ENCODE measurements at places on chromosomes 13 and 19.
A peak's percentile ranks its signal among the peaks of the same experiment; 100 is the strongest.

- no peak for DNase-seq
Observed at GRCh38 chr19:5074830-5075394, 106.0 kb downstream of the KDM4B start.

- DNase-seq, result peak; percentile 45
Observed at GRCh38 chr19:38263689-38264485, 486 bp upstream of the SPINT2 start.

DNA sequence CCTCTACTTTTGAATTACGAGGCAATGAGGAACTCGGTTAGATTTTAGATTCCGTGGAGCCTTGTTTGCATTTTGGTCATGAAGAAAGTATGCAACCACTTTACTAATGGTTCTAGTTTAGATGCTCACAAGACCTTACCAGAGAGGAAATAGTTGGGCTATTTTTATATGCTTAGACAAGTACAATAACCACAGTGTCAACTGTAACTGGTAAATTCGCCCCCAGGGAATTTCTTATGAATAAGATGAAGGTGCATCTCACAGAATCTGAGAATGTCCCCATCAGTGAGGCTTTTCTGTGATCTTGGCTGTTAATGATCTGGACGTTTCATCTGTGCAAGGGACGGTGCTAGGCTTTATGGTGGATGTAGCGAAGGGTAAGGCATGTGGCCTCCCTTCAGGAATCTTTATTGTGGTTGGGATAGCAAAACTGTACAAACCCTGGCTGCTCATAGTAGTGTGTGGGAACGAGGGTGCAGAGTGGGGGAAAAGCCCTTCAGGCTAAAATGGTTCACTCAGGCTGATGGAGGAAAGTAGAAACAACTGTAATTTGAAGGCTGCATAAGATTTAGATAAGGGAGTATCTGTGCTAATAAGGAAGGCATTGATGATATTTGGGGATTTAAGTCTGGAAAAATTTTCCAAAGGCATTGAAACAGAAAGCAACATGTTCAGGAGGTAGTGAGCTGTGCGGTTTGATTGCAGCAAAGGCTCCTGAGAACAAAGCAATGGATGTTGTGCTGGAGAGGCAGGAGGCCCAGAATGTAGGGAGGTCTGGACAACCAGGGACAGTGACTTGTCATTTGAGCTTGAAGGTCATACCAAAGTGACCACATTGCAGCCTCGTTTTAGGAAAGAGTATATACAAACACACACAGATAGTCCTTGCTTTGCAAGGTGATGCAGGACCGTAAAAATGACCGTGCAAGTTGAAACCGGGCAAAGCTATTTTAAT lies 28.4 kb downstream of the UBAC2 start:
- no peak for DNase-seq

- DNase-seq, result no peak
Observed at GRCh38 chr19:23241419-23241818, 8.8 kb downstream of the ZNF724 start.

- DNase-seq, result no peak
Observed at GRCh38 chr13:83214452-83214851, 667.8 kb downstream of the SLITRK1 start.

DNA sequence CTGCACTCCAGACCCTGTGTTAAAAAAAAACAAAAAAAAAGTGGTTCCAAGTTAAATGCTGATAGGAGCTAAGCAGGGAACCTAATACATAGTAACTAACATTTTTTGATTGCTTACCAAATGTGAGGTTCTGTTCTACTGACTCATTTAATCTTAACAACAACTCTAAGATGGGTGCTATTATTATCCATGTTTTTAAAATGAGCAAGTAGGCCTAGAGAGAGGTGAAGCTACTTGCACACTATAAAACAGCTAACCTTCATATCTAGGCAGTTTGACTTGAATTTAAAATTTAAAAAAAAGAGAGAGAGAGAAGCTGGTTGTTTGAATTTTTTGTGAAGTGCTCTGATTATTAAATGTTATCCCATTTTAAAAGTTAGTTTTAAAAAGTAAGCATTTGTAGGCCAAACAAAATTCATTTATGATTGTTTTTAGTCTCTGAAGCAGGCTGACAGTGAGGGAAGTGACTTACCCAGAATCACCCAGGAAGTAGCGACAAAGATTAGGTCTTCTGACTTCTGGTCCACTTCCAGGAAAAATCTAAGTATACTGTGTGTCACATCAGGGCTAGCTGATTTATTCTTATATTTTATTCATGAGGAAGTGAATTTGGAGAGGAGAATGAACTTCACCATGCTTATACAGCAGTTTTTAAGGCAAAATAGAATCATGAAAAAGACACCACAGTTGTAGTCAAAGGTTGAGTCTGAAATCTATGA lies 2.4 kb downstream of the SIGLECL1 start:
- DNase-seq, result no peak

DNA sequence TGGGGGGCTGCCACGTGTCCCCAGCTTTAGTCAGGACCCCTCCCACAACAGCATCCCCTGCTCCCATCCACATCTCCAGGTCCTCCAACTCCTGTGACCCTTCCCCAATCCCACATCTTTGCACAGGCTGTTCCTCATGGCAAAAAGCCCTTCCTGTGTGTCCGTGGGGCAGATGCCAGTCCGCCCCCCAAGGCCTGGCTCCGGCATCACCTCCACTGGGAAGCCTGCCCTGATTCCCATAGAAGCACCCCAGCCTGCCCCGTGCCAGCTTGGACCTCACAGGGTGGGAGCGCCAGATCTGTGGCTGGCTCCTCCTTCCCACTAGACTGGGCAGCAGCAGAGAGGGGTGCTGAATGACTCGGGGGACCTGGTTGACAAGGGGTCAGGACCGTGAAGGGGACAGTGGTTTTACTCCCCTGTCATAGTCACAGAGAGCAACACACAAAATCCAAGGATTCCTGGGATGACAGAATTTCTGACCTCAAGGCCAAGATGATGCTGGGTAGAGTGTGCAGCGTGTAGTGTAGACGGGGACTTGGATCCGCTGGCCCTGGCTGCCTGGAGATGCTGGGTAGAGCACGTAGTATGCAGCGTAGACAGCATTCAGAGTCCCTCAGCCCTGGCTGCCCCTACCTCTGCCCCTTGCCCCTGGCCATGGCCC lies 13.3 kb downstream of the KLF2 start:
- no peak for DNase-seq

DNA sequence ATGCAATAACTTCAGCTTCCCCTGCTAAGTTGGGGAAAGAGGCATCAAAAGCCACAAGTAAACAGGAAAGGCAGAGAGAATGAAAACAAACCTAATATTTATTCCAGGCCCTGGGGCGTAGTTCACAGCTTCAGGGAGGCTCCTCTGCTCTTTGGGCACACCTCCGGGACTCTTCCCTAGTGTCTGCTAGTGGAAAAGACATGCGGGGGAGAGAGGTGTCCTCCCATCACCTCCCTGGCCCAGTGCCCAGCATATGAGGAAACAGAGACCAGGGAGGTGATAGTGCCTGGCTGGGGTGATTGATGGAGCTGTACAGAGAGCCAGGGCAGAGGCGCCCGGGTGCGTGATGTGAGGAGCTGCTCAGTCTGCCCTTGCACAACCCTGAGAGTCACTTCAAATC lies 71.0 kb downstream of the RASL11A start:
- no peak for DNase-seq

DNA sequence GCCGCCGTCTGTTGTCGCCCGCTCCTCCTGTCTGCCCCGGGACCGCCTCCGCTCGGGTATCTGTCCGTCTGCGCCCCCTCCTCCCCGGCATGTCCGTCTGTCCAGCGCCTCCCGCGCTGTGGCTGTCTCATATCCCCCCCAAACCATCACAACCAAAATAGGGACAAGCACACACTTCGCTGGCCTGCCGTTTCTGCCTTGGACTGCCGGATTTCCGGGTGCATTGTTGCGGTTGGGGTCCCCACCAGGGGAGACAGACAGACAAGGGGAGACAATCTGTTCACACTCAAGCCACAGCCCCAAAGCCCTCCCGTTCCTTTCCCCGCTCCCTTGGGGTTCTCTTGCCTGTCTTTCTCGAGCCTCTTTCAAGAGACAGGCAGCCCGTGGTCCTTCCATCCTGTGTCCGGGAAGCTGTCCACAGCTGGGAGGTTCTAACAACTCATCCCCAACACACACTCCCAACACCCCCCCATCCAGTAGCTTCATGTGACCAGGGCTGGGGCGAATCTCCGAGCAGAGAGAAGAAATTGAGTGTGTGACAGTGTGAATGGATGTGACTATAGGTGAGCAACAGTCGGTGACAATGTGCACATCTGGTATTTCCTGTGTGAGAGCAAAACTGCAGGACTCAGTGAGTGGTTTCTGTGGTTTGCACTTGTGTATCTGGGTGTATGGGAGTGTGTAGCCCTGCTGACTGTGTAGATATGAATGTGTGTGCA lies 16.5 kb upstream of the FOSB start:
- peak; percentile 39 for DNase-seq

DNA sequence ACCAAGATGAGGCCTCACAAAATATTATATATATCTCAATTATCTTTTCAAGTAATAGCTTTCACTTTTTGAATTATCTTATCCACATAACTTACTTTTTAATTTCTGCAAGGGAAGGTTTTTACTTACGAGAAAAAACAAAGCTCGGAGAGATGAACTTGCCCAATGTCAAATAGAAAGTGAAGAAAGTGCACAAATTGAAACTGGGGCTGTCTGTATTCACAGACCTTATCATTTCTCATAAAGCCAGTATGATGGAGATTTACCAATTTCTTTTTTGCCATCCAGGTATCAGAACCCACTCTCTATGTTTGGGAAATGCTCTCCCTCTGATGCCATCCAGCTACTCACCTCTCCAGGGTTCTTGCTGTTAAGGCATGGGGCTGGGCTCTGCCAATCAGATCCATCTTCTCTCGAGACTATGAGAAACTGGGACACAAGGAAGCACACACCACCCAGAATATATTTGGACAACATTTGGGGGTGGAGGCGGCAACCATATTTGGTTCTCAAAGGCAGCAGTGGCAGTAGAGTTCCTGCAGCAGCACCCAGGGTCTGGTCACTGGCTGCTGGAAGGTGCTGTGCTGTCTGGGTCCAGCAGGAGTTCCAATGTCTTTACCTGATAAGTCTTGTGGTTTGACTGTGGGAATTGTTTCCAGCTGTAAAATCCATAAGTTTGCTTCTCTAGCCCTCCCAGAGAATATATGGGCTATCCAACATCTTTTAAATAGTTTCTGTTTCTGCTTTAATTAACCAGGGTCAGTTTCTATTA lies 45.8 kb upstream of the SCEL start:
- no peak for DNase-seq

DNA sequence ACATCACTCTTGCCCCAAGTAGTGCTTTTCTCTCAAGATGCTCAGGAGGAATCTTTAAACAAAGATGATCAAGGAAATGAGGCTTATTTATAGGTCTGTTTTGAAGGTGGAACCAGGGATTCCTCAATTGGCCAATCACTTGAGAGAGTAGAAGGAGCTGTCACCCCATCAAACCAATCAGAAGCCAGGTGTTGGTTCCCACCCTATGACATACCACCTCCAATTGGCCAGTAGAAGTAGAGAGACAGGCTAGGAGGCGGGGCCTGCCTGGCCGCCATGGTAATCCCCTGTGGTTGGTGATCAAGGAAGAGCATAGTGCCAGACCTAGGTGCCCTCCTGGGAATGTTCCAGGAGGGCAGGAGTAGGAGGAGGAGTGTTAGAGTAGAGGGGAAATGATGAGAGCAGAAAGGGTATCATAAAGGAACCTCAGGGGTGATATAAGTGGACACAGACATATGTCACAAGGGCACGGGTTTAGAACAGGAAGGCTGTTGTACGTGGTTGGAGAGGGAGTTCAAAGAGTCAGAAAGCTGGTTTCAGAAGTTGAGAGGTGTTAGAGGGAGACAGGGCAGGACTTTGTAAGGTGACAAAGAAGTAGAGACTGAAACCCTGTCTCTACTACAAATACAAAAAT lies 10.5 kb downstream of the PMIS2 start:
- DNase-seq, result no peak

DNA sequence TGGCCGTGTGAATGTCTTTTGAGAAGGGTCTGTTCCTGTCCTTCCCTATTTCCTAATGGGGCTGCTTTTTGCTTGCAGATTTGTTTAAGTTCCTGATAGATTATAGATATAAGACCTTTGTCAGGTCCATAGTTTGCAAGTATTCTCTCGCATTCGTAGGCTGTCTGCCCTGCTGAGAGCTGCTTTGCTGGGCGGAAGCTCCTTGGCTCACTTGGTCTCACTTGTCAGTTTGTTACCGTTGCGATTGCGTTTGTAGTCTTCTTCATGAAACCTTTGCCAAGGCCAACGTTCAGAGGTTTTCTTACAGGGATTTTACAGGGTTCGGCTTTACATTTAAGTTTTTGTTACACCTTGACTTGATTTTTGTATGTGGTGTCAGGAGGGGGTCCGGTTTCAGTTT lies 44.0 kb upstream of the TFDP1 start:
- DNase-seq, result no peak

GRCh38 chr13:97226788-97227627 lies 4.9 kb downstream of the MBNL2 start:
- no peak for DNase-seq

DNA sequence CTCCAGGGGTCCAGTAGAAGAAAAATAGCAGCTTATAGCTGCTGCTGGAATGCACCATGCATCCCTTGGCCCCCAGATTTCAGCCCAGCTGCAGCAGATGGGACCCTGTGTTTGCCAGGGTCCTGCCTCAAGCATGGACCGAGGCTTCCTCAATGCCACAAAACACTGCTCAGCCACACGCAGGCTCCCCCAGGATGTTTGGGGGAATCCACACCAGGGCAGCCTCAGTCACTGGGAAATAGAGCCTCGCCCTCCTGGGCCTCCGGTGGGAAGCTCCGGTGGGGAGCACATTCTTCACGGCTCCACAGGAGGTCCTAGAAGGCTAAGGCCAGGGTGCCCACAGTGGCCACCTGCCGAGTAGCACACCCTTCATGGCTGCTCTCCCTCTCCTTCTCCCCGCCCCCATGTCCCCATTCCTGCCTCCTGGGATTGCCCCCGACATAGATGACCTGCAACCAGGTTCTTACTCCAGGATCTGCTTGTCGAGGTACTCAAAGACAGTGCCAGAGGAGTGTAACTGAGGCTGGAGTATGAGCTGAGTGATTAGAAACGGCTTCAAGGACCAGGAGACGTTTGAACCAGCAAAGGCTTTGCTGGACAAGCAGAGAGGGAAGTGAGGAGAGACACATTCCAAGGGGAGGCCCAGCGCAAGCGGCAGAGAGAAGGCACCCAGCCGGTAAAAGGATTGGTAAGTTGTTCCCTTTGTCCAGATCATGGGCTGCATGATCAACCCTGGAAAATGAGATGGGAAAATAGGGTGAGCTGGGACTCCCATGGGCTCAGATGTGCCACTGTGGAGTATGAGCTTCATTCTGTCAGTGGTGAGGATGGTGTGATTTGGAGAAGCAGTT lies 110.7 kb upstream of the UQCRFS1 start:
- no peak for DNase-seq

DNA sequence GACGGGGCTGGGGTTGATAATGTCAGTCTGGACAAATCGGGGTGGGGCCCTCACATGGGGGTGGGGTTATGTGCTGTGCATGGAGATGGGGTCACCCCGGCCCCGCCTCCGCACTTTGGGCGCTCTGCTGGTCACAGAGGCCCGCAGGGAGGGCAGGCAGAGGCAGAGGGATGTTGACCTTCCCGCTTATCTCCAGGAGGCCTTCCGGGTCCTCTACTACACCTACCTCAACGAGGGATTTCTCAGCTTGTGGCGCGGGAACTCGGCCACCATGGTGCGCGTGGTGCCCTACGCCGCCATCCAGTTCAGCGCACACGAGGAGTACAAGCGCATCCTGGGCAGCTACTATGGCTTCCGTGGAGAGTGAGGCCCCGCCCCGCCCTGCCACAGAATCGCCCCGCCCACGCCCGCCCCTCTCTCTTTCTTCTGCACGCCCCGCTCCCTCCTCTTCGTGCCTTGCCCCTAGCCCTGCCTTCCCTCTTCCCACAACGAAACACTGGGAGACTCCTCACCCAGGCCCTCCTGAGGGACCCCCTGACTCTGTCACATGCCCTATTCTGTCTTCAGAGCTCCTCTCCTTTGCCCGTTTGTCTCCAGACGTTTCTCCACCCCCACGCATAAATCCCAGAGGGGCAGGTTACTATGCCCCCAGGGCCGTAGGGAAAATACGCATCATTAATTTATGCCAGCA lies 32.8 kb downstream of the TMEM161A start:
- no peak for DNase-seq
